ENCODE measurements at places on chromosomes 2 and 18.

GRCh38 chr2:49914281-49914680 lies 760.0 kb upstream of the FSHR start:
- no peak for DNase-seq

GRCh38 chr2:45287045-45287444 lies 277.8 kb upstream of the SIX2 start:
- DNase-seq = no peak

GRCh38 chr18:12491611-12492435 lies 84.1 kb downstream of the PRELID3A start:
- DNase-seq = no peak

GRCh38 chr18:77124452-77124922 lies 8.1 kb downstream of the MBP start:
- DNase-seq = peak; percentile 48

- DNase-seq = no peak
Measured at GRCh38 chr2:11203480-11203879, 48.2 kb downstream of the SLC66A3 start.

- no peak for DNase-seq
Measured at GRCh38 chr2:39308778-39309177, 65.0 kb upstream of the CDKL4 start.

GRCh38 chr2:185372188-185372587 lies 366.4 kb upstream of the FSIP2 start:
- DNase-seq = no peak

DNA sequence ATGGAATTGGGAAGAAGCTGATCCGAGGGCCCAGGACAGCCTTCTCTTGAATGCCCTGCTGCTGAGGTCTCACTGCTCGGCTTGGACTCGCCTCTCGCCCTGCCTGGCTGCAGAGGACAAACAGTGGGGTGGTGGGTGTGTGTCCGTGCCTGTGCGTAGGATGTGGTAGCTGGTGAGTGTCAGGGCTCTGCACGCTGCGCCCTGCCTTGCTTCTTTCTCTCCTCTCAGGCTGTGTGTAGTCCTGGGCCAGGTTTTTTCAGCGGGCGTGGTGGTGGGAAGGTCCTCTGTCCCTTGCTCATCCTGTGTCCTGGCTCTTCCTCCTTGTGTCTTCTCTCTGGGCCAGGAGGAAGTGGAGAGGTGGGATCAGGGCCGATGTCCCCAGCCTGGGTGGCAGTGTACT lies 44.8 kb downstream of the RRM2 start:
- no peak for DNase-seq

- DNase-seq = no peak
Measured at GRCh38 chr2:65049010-65049639, 7.1 kb upstream of the CEP68 start.

GRCh38 chr18:9757827-9758621 lies 49.9 kb downstream of the RAB31 start:
- DNase-seq = no peak

DNA sequence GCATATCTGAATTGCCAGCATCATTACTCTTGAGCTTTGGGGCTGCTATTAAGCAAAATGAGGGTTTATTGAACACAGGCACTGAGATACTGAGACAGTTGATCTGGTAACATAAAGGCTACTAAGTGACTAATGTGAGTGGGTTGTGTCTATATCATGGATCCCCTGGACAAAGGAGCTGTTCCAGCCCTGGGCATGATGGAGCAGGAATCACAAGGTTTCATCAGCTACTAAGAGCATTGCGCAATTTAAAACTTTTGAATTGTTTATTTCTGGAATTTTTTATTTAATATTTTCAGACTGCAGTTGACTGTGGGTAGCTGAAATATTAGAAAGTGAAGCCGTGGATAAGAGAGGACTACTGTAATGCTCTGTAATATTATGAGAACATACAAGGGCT lies 73.5 kb downstream of the MGAT5 start:
- no peak for DNase-seq

GRCh38 chr2:97723156-97724072 lies 10.0 kb downstream of the ZAP70 start:
- DNase-seq = no peak

DNA sequence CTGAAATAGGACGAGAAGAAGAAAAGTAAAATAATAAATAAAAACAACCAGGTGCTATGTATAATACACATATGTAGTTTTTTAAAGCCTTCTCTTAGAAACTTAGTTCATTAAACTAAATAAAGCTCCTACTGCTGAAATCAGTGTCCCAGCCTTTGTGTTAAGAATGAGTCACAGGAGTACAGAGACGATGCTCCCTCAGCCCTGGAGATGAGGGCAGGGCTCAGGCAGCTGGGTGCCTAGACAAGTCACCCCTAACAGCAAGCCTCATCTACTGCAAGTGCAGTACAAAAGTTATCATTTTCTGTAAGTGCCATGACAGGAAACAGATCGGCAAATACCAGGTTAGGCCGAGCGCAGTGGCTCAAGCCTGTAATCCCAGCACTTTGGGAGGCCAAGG lies 18.2 kb downstream of the KIDINS220 start:
- no peak for DNase-seq

DNA sequence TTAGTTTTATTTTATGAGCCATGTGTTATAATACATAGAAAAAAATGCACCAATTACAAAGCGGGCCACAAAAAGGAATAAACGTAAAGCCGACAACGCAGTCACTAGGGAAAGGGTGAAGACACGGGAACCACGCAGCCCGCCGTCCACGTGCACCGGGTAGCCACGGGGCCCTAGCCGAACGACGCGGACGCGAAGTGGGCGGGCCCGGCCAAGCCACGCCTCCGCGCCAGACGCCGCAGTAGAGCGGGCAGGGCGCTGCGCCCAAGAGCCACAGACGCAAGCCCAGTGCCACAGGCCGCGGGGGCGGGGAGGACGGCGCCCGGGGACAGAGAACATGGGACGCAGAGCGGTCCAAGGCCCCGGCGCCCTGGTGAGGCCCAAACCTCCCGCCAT lies at the start of gene DUSP28:
DUSP28 (plus strand) TSS at position 274 of the 396 bp plus-strand sequence. CDS start 328 bp downstream, outside the sequence.
- peak; percentile 85 for DNase-seq

DNA sequence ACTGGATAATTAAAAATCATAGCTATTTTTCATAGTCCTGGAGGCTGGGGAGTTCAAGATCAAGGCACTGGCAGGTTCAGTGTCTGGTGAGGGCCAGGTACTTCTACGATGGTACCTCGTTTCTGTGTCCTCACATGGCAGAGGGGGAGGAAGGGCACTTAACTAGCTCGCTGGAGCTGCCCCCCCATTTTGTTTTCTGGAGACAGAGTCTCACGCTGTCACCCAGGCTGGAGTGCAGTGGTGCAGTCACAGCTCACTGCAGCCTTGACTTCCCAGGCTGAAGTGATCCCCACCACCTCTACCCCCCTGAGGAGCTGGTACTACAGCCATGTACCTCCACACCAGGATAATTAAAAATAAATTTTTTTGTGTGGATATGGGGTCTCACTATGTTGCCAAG lies 40.3 kb downstream of the ASB1 start:
- no peak for DNase-seq

DNA sequence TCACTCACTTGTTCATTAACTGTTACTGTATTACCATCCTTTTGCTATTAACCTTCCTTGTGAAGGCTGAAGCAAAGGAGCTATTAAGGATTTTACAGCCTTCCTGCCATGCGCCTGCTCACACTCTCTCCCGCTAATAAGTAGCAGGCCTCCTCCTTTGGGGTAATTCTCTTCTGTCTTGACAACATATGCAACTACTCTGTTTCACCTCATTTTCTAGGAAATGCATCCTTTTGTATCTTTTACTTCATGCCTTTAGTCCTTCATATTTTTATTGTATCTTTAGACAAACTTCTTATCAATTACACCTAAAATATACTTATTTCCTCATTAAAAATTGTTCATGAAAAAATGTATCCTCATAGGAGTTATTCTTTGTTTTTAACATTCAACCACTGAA lies 434.9 kb upstream of the LYPD1 start:
- no peak for DNase-seq

DNA sequence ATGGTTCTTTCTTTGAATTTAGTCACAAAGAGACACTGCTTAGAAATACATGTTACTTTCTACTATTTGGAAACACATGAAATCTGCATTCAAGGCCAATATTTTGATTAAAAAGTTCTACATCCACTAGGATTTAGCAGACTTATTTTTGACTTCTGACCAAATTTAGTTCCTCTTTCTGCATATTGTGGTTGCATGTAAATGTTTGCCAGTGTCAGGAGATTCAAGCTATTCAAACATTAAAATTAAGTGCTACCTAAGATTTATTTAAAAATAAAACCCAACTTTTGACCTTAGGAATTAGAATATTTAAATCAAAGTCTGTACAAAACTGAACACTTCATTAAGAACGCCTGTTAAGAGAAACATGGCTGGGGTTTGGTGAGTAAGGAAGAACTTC lies 891.1 kb downstream of the CPS1 start:
- DNase-seq = no peak

GRCh38 chr2:156800781-156801361 lies 364.7 kb downstream of the GPD2 start:
- no peak for DNase-seq

- DNase-seq = no peak
Measured at GRCh38 chr18:80168982-80169381, 59.9 kb downstream of the ADNP2 start.

- DNase-seq = no peak
Measured at GRCh38 chr2:44715671-44716081, 225.8 kb upstream of the SIX3 start.

GRCh38 chr18:59835605-59836379 lies 64.0 kb upstream of the PMAIP1 start:
- no peak for DNase-seq

GRCh38 chr2:55010915-55011314 lies 39.3 kb downstream of the RTN4 start:
- no peak for DNase-seq

- DNase-seq = no peak
Measured at GRCh38 chr18:5419030-5419429, 123.5 kb upstream of the ZBTB14 start.

DNA sequence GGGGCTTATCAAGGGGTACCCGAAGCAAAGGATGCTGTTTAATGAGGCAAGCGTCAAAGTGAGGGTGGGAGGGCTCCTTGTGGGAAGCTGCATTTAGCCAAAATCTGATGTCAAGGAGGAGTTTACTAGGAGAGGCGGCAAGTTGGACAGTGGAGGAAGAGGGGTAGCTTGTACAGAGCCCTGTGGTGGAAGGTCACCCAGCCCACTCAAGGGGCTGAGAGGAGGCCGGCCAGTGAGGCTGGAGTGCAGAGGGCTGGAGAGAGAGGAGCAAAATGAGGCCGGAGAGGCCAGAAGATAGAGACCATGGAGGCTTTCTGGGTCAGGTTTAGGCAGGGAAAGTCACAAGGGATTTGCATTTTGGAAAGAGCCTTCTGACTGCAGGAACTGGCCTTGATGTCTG lies 49.5 kb downstream of the ASB1 start:
- no peak for DNase-seq

GRCh38 chr2:134416637-134417036 lies 162.8 kb downstream of the MGAT5 start:
- DNase-seq = no peak

GRCh38 chr18:32542221-32542798 lies 71.6 kb upstream of the GAREM1 start:
- DNase-seq = no peak

GRCh38 chr18:45521777-45522176 lies 93.5 kb upstream of the SLC14A2 start:
- DNase-seq = no peak

DNA sequence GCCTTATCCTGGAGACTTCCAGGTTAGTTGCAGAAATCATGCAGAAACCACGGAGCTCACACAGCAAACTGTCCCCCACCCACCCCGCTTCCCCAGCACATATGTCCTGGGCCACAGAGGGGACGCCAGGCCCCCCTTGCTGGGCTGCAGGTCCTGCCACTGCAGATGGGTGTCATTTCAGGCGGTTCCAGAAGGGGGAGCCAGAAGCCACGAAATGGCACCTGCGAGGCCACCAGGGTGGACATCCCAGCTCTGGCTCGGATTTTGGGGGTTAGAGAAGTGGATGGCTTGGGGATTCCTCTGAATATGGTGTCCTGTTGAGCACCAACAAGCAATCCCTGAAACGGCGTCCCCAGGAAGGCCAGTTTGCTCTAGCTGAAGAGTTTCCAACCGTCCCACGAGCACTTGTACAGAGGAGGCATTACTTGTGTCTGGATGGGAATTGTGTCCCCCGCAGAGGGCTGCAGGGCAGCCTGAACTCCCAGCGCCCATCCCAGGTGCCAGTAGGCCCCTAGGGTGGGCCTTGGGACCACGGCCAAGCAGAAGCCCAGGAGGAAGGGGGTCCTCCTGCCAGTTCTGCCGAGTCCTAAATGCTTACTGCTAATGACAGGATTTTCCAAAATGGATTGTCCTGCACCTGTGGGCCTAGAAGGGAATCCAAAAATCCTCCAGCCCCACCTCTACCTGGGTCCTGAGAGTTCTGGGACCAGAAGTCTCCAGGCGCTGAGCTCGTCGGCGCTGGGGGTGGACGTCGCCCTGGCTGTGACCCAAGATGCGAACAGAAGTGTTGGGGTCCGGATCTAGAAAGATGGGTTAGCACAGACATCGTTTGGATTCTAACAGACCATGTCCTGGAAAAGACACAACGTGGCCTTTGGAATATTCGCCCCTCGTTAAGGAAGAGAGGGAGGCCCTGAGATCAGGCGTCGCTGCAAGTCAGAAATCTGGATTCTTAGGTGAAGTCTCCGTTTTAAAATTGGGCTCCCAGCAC lies 14.6 kb upstream of the NFATC1 start:
- no peak for DNase-seq

DNA sequence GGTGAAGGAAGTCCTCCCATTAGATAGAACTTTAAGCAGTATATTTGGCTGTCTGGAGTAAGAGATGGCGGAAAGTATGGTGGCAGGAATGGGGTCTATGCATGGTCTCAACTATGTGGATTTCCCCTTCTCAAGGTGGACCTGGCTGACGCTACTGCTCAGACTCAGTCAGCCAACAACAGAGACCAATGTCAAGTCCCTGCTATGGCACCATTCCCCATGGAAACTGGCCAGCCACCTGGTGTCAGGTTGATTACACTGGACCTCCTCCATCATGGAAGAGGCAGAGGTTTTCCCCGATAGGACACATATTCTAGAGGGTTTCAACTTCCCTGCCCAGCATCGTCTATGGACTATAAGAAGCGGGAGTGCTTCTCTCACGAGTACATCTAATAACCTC lies 8.6 kb upstream of the FAHD2A start:
- no peak for DNase-seq

- DNase-seq = no peak
Measured at GRCh38 chr2:101893681-101894381, 97.9 kb upstream of the IL1R2 start.

GRCh38 chr2:175396696-175397095 lies 215.2 kb upstream of the ATP5MC3 start:
- DNase-seq = no peak

- DNase-seq = no peak
Measured at GRCh38 chr2:17149945-17150344, 368.3 kb downstream of the RAD51AP2 start.

GRCh38 chr2:217462121-217462520 lies 540.7 kb downstream of the TNS1 start:
- no peak for DNase-seq

Data from stimulated activated CD8-positive, alpha-beta memory T cell treated with anti-CD3 and anti-CD28 coated beads, Interleukin-7, amount 100 ng/mL, for 48 hours (primary cell).